ENCODE measurements at places on chromosomes 4 and X.

DNA sequence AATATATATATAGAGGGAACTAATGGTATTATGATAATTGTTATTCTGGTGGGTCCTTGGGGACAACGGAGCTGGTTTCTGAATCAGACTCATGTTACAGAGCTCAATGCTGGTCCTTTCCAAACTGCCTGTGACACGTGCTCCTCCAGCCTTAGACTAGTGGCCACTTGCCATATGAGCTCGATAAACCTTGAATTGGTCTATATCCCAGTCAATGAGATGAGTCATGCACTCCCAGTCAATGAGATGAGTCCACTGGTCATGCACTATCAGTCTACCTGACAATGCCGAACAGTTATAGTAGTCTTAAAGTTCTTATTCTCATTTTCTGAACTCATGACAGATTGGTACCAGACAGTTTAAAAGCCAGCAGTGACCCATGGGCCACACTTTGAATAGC is 325.2 kb downstream of the LDB2 start:
- DNase-seq, result no peak

DNA sequence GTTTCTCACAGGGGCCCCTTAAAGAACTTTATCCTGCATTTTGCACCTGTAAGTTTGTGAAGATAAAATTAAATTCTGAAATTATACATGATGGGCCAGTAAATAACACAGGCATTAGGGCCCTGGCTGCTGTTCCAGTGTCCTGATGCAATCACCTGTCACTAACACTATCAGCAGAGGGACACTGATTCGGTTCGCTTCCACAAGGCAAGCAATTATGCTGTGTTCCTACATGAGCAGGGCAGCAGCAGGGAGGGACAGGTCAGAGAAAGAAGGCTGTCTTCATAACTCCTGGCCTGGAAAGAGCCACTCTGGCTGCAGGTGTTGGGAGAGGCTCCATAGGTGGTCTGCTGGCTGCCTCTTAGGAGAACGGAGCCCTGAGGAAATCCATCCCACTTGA is 487.3 kb downstream of the MID1IP1 start:
- DNase-seq, result no peak

- DNase-seq, result no peak
These were observed 187.7 kb downstream of the UNC5C start for GRCh38 chr4:95360906-95361695.

GRCh38 chrX:57481514-57481913 is 110.3 kb upstream of the ZXDB start:
- no peak for DNase-seq
